ENCODE measurements at places on chromosomes 1 and 21.

DNA sequence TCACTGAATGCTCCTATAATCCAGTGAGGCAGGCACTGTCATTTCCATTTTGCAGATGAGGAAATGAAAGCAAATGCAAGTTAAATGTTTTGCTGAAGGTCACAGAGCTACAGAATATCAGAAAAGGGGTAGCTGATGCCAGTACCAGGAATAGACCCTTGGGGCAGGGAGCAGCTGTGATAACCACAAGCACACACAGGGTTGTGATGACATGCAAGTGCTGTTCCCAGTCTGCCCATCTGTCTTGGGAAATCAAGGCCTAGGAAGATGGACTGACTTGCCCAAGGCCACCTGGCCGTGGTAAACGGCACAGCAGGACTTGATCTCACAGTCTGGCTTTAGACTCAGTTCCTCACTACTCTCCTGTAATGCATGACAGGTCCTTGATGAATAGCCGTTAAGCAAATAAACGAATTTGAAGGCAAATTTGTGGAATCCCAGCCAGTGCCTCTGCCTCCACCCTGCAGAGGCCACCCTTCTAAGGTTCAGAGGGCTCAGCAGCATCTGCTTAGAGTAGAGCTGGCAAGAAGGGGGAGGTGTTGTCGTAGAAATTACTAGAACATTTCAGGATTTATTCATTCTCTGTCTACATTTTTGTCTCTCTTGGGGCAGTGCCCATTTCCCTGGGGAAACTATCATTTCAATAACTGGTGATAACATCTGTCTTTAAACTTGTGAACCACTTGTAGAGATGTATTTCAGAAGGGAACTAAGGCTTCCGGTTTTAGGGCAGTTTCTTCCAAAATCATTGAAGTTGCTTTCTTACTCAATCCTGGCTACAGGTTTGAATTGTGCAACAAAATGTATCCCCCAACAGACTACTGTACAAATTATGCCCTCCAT is 53.2 kb upstream of the MRPS6 start:
- DNase-seq = no peak

GRCh38 chr1:160040476-160040875 is 8.7 kb upstream of the PIGM start:
- DNase-seq = no peak

GRCh38 chr1:24874611-24875234 is 55.4 kb downstream of the RUNX3 start:
- DNase-seq = peak; percentile 10

- DNase-seq = no peak
These were observed 8.6 kb downstream of the COL6A1 start for GRCh38 chr21:45990049-45990711.
